Activated naive CD8-positive, alpha-beta T cell treated with anti-CD3 and anti-CD28 coated beads for 36 hours (primary cell): ENCODE measurements at places on chromosomes 2 and 18.
A peak's percentile ranks its signal among the peaks of the same experiment; 100 is the strongest.

GRCh38 chr2:111053266-111053665 is 67.4 kb upstream of the BCL2L11 start:
- DNase-seq = no peak

DNA sequence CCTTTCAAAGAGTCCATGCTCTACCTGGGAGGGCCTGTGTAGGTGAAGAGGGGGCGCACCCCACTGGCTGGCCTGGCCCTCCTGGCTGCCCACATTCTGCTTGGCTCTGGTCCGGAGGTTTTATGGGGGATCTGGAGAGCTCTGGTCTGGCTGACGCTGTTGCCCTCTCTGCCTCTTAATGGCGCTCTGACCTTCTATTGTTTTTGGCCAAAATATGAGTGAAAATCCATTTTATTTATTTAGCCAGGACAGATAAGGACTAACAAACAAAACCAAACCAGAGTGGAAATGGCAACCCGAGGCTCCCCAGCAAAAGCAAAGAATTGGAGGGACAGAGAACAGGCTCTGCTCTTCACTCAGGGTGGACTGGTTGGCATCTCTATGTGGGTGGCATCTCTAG is 45.7 kb downstream of the PRKCE start:
- no peak for DNase-seq

DNA sequence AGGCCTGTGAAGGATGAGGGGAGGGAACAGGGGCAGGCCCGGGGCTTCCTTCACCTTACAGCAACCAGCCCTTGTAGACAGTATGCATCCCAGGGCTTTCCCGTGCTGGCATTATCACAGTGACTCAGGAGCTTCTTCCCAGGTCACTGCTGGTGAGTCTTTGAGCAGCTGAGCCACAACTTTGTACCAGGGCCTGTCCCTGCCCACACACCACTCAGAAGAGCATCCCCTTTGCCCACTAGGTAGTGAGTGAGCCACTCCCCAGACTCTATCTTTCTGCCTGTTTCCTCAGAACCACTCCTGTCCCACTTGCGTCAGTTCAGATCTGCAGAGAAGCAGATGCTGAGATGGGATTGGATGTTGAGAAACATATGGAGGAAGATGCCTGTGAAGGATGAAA is 69.6 kb upstream of the ALPP start:
- DNase-seq = no peak

DNA sequence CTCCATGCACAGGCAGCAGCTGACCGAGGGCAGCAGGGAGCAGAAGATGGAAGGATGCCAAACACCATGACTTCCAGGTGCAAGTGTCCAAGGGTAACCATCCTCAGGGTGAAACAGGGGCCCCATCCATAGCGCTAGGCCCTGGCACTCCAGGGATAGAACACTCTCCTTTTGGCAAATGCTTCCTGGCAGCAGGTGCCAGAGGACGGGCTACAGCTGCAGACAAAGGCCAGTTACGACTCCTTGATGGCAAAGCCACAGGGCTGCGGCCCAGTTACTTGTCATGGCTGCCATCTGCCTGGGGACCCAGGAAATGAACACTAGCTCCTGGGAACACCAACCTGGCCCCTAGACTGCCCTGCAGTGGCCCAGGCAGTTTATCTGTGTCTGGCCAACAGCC is 178.8 kb downstream of the TMEM163 start:
- DNase-seq = no peak

- DNase-seq = no peak
These were observed 71.7 kb downstream of the EIPR1 start for GRCh38 chr2:3305952-3306351.

DNA sequence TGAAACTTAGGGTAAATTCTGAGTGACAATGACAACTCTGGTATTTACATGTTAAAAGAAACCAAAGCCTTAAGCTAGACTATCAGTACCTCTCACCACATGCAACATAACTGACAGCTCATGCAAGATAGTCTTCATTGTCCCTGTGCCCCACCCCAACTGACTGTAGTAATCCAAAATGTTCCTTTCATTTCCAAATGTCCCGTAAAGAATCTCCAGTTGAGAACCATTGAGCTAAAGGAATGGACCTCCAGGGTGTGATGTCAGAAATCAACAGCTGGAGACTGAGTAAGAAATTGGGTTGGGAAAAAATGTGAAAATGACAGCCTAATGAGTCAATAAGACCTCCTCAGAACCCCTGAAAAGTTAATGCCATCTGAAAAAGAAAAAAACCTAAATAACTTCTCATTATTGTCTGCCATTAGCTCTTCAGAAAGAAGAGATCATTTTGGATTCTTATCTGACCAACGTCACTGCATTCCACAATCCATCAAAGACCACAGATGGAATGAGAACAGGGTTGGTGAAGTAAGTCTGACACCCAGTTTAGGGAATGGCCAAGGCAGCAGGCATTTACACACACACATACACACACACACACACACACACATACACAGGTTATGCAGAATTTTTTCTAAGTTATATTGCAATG is 51.7 kb upstream of the ACVR2A start:
- DNase-seq = no peak

GRCh38 chr2:489838-490237 is 187.4 kb downstream of the TMEM18 start:
- DNase-seq = no peak

GRCh38 chr2:125398738-125399524 is 1257.0 kb upstream of the GYPC start:
- no peak for DNase-seq

- no peak for DNase-seq
These were observed 348.2 kb downstream of the LRP1B start for GRCh38 chr2:141782574-141782973.

DNA sequence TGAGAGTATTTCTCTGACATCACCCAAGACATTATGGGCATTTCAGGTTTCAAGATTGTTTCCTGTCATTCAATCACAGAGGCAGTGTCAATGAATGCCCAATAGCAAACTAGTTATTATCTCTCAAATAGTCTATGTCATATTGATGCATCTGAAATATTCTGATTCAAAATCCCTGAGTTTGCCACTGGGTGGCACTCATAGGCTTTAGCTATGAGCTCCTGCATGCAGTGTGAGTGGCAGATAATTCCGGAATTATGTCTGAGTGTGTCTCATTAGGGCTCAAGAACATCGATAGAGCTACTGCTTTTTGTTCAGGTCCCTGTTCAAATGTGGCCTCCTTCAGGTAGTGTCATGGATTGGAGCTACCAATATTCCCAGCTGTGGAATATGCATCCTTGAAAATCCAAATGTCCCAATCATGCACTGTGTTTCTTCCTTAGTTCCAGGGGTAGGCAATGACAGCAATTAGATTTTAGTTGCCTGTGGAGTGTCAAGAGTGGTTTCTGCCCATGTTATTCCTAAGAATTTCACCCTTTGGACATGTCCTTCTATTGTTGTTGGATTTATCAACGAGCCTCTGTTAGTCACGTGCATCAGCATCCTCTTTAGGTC is 7.8 kb upstream of the OR6B3 start:
- peak; percentile 23 for DNase-seq

GRCh38 chr2:235979753-235980435 is 188.3 kb downstream of the GBX2 start:
- DNase-seq = no peak

- DNase-seq = peak; percentile 33
These were observed 139.2 kb downstream of the LAMA3 start for GRCh38 chr18:23828426-23828825.

DNA sequence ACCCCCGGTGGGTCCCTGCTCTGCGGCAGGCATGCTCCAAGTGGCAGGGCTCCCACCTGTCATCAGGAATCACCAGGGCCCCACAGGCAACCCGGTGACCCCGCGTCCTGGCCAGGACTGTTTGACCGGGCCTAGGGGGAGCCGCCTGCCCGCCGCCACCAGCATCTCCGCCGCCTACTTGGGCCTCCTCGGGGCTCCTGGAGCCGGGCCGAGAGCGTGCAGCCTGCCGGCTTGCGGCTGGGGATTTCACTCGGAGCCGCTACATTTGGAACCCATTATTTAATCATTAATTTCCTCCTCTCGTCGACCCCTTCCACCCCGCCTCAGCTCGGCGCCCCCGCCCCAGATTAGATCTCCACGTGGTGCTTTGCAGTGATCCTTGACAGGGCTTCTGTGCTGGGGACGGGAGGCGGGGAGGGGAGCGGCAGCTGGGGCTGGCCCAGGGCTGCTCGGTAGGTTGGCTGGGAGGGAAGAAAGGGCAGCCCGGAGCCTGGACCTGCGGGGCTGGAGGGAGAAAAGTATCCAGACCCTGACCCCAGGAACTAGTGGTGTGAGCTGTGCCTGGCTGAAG is 295.4 kb downstream of the CYP26B1 start:
- DNase-seq = no peak

- DNase-seq = no peak
These were observed 119.5 kb downstream of the COL6A3 start for GRCh38 chr2:237294460-237294859.

- no peak for DNase-seq
These were observed 8.3 kb downstream of the NEU4 start for GRCh38 chr2:241817126-241817820.

GRCh38 chr2:215434447-215435279 is 1.2 kb downstream of the FN1 start:
- DNase-seq = no peak

GRCh38 chr18:32455361-32455760 is 15.3 kb downstream of the GAREM1 start:
- DNase-seq = no peak

DNA sequence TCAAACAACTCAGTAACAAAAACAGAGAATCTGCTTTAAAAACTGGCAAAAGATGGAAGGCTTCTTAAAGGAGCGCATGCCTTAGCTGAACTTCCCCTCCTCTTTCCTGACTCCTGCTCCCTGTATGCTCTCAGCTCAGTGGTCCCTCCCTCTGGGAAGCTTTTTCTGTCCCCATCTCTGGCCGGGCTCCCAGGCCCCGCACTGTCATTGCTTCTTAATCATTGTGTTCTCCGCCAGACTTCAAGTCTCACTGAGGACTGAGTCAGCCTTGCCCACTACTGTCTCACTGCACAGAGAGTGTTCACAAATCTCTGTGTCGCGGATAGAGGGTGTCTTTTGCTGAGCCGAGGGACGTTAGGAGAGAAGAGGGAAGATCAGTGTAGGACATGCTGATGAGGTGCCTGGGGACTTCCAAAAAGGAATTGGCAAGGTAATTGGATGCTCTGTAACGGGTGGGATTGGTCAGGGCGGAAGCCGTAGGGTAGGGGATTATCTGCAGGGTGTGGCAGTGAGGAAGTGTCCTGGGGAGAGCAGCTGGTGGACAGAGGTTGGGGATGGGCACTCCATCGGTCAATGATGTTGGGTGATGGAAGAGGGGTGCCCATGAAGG is 16.2 kb downstream of the TOGARAM2 start:
- DNase-seq = no peak
